ENCODE measurements at places on chromosomes 2 and 18.

DNA sequence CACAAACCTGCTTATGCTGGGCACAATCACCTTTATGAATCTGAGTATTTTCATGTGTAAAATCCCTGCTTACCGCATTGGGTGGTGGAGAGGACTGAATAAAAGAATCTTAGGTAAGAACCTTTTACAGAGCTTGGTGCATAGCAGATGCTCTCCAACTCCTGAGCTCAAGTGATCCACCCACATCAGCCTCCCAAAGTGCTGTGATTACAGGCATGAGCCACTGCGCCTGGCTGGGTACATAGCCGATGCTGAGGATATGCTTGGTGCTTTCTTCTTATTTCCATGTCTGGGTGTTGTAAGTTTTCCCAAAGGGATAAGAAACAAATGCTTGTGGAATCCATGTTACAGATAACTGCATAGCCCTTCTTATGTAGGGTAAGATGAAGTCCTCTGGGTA is 244.3 kb upstream of the PXDN start:
- no peak for DNase-seq

- no peak for DNase-seq
Observed at GRCh38 chr2:191678437-191679100, 633 bp downstream of the NABP1 start.

GRCh38 chr18:48066225-48066652 is 135.8 kb upstream of the SMAD2 start:
- DNase-seq = no peak

- DNase-seq = no peak
Observed at GRCh38 chr2:165857876-165858275, 63.8 kb upstream of the GALNT3 start.

DNA sequence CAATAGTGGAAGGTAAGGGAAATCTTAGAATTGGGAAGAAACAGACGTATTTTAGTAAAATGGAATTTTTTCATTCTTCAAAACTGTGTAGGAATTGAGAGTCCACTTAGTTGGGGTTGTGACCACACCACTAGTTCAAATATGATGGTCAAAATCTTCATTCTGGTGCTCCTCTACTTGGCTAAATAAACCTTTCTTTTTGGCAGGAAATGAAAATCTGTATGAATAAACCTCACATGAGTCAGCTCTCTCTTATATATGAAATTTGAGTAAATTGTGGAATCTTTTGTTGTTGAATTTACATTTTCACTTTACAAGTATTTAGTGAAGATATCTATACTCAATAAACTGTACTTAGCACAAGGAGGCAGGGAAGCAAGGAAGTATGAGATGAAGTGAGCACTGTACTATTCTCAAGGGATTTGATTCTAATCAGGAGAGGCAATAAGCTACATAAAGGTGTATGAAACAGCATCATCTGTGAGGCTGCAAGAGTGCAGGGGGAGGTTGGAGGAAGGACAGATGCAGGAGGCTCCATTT is 20.5 kb downstream of the IL18R1 start:
- no peak for DNase-seq

DNA sequence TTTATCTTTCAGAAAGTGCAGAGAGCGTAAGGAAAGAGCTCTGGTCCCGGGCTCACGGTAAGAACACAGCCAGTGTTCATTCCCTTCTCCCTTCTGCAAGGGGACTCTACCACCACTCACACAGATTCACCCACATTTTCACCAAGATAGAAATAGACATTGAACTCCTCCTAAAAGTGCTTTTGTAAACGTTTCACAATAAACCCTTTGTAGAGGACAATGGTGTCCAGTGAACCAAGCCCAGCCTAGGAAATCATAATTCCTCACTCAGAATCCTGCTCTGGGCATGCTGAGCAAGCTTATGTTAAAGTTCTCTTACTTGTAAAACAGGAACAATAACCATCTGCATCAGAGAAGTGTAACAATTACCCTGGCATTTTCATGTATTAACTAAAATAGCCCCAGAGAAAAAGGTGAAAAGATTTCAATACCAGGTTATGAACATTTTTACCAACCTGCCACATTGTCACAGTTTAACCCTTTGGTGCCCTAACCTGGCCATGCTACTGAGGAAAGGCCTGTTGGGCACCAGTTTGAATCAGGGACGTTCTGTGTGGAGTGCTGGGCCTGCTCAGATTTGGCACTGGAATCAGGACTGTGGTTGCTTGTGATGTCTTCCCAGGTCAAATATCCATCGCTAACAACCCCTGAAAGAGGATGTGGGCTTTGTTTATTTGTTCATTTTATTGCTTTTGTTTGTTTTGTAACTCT is 22.5 kb upstream of the NDUFV2 start:
- no peak for DNase-seq

- no peak for DNase-seq
Observed at GRCh38 chr2:160315337-160315736, 115.3 kb upstream of the ITGB6 start.

GRCh38 chr2:240510513-240511210 is 47.1 kb downstream of the ANKMY1 start:
- DNase-seq = no peak

DNA sequence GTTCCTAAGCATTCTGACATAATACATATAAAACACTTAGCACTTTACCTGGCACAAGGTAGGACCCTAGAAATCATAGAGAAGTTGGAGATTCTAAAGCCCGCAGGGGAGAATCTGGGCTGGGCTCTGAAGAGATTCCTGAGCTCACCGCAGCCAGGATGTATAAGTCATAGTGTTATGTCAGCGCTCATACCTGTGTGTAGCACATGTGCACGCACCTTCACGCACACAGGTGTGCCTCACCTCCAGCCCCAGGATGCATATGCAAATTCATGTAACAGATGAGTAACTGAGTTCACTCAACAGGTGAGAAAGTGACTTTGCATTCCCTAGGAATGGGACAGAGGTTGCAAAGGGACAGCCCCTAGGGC is 7.9 kb upstream of the SDC1 start:
- DNase-seq = no peak

- DNase-seq = no peak
Observed at GRCh38 chr2:46849721-46850556, 65.7 kb downstream of the MCFD2 start.

- no peak for DNase-seq
Observed at GRCh38 chr2:200308546-200309295, 2.2 kb downstream of the SPATS2L start.

GRCh38 chr18:67733088-67733487 is 216.6 kb upstream of the DSEL start:
- no peak for DNase-seq

- no peak for DNase-seq
Observed at GRCh38 chr2:33518929-33519328, 42.5 kb downstream of the RASGRP3 start.

- DNase-seq = no peak
Observed at GRCh38 chr2:48728840-48729239, 26.7 kb downstream of the LHCGR start.

DNA sequence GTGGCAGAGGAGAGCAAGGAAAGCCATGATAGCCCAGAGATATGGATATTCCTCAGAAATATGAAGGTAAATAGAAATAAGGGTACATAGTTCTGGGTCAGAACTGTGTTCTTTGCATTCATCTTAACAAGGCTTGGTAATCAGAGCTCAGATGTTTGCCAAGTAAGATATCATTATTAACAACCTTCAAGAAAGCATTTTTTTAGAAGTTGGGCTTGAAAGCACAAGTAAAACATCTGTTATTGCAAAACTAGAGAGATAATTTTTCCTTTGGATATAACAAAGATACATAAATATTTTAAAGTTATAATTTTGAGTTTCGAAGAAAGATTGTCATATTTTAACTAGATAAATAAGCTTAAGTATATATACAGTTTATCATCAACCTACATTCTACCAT is 171.4 kb downstream of the ZNF804A start:
- DNase-seq = no peak

- DNase-seq = no peak
Observed at GRCh38 chr18:74497324-74497676, 1.1 kb downstream of the CNDP2 start.

DNA sequence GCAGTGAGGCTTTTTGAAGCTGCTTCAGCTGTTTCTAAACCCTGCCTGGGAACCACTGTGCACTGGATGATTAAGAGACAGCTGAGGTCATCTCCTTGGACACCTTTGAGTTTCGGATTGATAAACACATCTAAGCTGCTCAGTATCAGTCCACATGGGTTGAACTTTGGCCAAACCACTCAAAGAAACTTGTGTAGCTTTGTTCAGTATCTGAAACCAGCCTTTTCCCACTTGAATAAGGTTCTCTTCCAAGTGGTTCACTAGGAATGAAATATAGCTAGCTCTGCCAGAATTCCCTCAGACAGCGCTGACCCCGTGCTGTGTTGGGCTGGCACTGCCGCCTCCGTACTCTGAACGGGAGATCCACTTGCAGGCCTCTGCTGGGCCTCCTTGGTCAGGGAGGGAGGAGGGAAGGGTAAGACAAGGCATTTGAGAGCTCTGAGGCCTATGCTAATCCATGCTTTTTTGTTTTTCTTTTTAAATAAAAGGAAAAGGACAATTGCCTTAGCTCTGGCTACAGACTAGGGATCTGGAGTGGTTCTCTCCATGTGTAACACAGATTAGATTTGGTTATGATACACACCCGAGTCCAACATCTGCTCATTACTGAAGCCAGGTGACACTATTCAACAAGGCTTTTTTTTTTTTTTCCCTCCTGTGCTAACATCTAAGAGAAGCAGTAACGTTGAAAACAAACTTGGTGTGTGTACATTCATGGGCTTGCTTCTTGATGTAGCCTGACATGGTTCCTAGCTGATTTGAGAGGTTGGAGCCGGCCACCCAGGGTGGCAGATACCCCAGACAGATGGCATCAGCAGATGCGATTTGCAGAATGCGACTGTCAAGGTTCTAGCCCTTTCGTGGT is 67.7 kb downstream of the NCK2 start:
- no peak for DNase-seq

- DNase-seq = no peak
Observed at GRCh38 chr2:2621855-2622254, 290.8 kb upstream of the MYT1L start.

GRCh38 chr2:202780514-202781021 is 91.0 kb downstream of the ICA1L start:
- DNase-seq = no peak

GRCh38 chr2:239239607-239240413 is 161.0 kb downstream of the HDAC4 start:
- DNase-seq = no peak

GRCh38 chr2:49044350-49045079 is 109.8 kb downstream of the FSHR start:
- DNase-seq = peak; percentile 7

Measured in iPS DF 19.7 (cell line).